ENCODE measurements at places on chromosomes 7 and 10.

DNA sequence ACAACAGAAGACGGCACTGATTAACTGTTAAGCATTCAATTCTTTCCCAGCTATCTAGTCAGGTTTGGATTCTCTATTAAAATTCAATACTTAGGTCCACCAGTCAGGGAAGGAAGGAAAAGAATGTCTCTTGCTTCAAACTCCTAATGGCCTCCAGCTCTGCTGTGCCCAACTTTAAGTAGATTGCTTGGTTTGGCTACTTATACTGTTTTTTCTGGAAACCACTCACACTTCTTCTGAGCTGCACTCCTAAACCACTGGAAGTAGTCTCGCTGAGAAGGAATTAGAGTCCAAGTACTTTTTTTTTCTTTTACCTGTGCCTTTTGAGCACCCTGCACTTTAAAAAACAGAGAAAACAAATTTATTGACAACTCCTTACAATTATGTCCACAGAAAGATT, 26.7 kb upstream of the COL1A2 start:
- no peak for DNase-seq

DNA sequence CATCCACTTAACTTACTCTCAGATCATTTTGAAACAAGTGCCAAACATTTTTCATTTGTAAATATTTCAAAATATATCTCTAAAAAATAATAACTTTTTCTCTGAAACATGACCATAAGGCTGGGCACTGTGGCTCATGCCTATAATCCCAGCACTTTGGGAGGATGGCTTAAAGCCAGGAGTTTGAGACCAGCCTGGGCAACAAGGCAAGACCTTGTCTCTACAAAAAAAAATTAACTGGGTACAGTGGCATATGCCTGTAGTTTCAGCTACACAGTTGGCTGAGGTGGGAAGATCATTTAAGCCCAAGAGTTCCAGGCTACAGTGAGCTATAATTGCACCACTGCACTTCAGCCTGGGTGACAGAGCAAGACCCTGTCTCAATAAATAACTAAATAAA, 36.4 kb downstream of the USP54 start:
- no peak for DNase-seq

DNA sequence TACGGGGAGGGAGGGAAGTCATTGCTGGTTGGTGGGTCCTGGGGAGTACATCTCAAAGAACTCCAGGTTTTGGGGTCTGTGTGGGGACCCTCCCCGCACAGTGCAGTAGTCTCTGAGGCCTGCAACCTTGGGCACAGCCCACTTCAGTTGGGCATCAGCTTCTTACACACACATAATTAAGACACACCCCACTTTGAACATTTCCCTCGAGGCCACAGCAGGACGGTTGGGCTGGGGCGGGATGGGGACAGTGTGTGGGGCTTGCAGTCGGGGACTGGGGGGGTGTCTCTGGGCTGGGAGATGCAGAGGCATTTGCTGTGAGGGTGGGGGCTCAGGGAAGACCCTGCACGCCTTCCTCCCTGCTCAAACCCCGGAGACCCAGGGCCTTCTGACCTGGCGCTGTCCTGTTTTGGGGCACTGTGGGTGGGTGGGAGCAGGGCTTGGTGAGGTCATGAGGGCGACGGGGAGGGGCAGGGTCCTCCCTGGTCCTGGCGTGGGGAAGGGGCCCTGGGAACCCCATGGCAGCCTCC, 1.3 kb downstream of the LFNG start:
- no peak for DNase-seq

DNA sequence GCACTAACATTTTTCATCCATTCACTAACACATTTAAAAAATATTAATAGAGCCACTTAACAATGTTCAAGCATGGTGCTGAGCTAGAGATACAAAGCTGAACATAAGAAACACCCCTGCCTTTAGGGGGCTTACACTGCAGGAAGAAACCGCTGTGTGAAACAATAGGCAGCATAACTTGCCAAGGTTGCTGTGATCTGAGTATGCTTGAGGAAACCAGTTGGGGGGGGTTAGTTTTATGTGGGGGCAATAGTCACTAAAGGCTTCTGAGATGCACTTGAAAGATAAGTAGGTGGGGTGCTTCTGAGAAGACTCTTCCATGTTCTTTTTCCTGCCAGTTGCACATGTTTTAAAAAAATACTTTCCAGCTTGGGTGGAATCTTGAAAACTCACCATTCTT, 2.8 kb downstream of the RBM17 start:
- no peak for DNase-seq

GRCh38 chr7:120941064-120941463, 9.5 kb upstream of the ING3 start:
- DNase-seq, result no peak

All from cortex of kidney (tissue), 1 donor.